GM12878 (cell line): ENCODE measurements at places on chromosomes 16 and 17. TPM values are rescaled to one million over a fixed set of nuclear protein-coding genes. Genes with fewer than 3 reads are reported as not detected.

Gene EVPLL
- polyA plus RNA-seq, result not detected in 2 replicates

Gene CHST4
- polyA plus RNA-seq, result 1.3 and 1.7 TPM in 2 replicates

Gene ITGB4
- 0.45 and 0.54 TPM in 2 replicates for polyA plus RNA-seq

Gene ABCA9
- 0.03 and 0.10 TPM in 2 replicates for polyA plus RNA-seq
